AG09319 (cell line): ENCODE measurements at places on chromosomes 4 and X.
A peak's percentile ranks its signal among the peaks of the same experiment; 100 is the strongest.

DNA sequence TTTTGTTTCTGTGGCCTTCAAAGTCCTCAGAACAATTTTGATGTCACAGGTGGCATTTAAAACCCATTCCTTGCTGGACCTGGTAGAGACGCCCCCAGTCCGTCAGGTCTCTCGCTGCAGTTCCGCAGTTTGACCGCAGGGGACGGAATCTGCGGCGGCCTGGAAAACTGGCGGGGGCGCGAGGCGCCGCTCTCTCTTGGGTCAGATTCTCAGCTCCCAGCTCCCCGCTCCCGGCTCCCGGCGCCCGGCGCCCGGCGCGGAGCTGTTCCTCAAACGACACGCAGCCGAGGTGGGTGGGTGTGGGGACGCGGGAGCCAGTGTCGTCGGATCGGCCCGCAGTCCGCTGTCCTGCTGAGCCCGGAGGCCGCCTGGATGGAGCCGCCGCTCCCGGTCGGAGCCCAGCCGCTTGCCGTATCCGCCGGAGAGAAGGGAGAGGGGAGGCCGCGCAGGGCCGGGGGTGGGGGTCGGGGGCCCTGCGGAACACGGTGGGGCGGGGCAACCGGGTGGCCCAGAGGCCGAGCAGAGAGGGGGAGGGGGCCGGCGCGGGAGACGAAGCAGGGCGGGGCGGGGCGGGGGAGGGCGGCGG, at the start of gene OCRL:
OCRL (plus strand) TSS at position 192 of the 586 bp plus-strand sequence; CDS start at position 373, 181 bp downstream.
- DNase-seq, result no peak

- DNase-seq, result no peak
Measured at GRCh38 chr4:88244816-88245579, 39.4 kb downstream of the PPM1K start.

DNA sequence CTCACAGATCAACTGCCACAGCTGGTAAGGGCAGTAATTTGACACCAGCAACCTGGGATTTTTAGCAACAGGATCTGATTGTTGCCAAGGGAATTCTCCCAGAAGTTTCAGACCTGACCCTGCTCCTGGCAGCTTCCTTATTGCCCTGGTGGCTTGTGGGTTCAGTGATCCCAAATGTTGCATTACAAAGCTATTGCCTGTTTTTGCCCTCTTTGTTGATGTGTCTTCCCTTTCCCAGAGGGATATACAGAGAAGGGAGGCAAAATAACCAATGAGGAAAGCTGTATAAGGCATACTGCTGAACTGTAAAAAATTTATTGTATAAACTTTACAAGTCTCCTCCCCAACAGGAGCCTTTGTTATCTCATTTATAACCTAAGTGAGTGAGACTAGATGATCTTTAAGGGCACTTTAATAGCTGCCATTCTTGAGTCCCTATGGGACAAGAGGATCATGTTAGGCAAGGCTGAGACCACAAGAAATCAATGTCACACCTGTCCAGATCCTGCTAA, 22.2 kb downstream of the VSIG4 start:
- no peak for DNase-seq

DNA sequence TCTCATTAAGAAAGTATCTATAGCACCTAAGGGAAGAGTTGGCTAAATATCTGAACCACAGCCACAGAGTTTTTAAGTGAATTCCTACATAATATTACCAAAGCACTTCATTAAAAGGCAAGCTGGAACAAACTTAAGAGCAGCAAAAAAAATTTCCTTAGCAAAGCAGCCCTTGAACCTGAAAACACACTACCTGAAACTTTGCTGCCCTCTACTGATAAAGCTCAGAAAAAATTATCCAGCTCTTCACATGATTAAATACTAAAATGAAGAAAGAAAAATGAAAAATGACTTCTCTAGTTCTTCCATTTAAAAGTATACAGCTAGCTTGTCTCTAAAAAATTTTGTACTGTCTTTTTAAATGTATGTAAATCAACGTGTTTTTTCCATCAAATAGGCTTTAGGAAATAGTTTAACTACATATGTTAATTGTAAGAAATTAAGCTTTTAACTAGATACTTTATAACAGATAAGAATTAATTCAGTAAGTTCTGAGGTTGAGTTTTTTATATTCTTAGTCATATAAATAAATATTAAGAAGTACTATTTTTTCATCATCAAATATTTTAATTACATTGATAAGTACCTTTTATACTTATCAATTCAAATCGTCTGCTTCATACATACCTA, 156.1 kb downstream of the STPG2 start:
- no peak for DNase-seq

DNA sequence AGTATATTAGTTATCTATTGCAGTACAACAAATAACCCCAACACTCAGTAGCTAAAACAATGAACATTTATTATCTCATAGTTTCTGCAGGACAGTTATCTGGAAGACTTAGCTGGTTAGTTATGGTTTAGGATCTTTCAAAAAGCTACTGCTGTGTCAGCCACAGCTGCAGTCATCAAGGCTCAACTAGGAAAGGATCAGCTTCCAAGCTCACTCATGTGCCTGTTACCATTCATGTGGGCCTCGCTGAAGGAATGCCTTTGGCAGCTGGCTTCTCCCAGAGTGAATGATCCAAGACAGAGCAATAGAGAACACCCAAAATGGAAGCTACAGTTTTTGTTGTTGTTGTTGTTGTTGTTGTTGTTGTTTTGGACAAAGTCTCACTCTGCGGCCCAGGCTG, 13.5 kb upstream of the PRSS48 start:
- no peak for DNase-seq

- no peak for DNase-seq
Measured at GRCh38 chrX:41118156-41118555, 32.9 kb downstream of the USP9X start.

DNA sequence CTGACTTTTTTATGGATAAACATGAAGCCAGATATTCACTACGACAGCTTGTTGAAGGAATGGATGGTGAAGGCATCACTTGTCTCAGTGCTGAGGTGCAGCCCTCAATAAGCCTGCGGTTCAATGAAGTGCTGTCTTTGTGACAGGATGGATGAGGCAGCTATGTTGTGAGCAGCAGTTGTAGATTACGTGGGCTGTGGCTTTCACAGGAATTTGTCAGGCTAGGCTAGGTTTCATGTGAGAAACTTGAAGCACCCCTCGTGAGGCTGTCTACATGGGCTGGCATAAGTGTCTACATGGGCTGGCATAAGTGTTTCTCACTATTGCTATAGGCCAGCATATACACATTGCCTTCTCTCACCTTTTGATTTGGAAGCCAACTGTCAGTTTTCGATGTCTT, 1050.0 kb downstream of the ADGRL3 start:
- DNase-seq, result no peak

- DNase-seq, result no peak
Measured at GRCh38 chr4:71189471-71189870, 149.3 kb upstream of the SLC4A4 start.

GRCh38 chr4:69642961-69643360, 3.5 kb upstream of the UGT2A2 start:
- no peak for DNase-seq

DNA sequence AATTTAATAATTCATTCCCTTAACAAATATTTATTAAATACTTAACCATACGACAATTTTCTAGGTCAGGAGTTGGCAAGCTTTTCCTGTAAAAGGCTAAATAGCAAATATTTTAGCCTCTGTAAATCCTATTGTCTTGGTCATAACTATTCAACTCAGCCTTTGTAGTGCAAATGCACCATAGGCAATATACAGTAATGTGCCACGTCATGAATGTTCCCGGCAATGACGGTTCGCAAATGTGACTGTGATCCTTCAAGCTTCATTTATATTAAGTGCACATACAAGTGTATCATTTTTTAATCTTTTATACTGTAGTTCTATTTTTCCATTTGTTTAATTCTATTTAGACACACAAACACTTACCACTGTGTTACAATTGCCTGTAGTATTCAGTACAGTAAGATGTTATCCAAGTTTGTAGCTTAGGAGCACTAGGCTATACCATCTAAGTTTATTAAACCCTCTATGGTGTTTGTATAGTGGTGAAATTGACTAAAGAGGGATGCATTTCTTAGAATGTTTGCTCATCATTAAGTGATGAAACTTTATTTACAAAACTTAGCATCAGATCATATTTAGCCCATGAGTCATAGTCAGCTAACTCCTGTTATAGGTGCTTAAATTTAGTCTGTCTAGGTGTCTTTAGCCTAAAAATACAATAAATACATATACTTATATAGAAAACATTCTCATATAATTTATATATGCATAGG, 553.6 kb downstream of the STPG2 start:
- DNase-seq, result no peak

DNA sequence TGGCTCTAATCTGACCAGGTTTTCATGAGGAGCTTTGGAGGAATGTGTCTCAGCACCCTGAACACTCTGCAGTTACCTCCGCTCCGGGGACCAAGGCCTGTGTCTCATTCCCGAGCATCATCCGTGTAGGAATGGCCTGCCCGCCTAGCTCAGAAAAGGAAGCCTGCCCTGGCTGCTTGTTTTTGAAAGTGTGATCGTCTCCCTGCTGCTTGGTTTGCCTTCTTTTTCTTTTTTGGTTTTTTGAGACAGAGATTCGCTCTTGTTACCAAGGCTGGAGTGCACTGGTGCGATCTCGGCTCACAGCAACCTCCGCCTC, 73.3 kb downstream of the CRLF2 start:
- no peak for DNase-seq

GRCh38 chr4:2393353-2394270, 24.8 kb downstream of the ZFYVE28 start:
- DNase-seq, result no peak

DNA sequence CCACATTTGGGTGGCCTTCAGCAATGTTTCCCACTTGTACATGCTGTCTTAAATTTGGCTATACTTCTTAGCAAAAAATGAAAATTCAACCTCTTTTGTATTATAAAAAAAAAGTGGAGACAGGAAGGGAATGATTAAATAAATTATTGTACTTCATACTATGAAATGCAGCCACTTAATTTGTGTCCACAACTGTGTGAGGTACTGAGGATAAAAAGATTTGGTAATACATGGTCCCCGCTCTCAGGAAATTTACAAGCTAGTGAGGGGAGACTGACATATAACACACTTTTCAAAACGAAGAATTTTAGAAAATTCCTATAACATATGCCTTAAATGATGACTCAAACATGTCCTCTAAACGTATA, 105.0 kb downstream of the HNRNPD start:
- DNase-seq, result no peak

- no peak for DNase-seq
Measured at GRCh38 chr4:139256349-139256748, 23.7 kb downstream of the MGARP start.

GRCh38 chr4:145557720-145558119, 61.5 kb upstream of the MMAA start:
- DNase-seq, result peak; percentile 43

GRCh38 chr4:175306436-175306835, 388.3 kb downstream of the ADAM29 start:
- no peak for DNase-seq

GRCh38 chrX:826448-826847, 195.9 kb downstream of the SHOX start:
- no peak for DNase-seq

- no peak for DNase-seq
Measured at GRCh38 chr4:21742326-21742725, 206.2 kb downstream of the KCNIP4 start.

GRCh38 chr4:41994461-41994985, 4.2 kb downstream of the SLC30A9 start:
- DNase-seq, result no peak

DNA sequence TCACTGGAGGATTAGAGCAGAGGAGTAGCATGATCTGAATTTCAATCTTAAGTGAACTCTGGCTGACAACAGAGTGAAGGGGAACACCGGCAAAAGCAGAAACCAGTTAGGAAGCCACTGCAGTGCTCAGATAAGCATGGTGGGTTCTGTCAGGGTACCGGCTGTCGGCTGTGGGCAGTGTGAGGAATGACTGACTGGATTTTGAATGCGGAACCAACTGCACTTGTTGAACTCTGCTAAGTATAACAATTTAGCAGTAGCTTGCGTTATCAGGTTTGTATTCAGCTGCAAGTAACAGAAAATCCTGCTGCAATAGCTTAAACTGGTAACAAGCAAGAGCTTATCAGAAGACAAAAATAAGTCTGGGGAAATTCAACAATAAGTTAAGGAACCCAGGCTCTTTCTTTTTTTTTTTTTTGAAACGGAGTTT, 5.2 kb downstream of the HTT start:
- no peak for DNase-seq

- no peak for DNase-seq
Measured at GRCh38 chr4:38671592-38671940, 7.6 kb downstream of the KLF3 start.

DNA sequence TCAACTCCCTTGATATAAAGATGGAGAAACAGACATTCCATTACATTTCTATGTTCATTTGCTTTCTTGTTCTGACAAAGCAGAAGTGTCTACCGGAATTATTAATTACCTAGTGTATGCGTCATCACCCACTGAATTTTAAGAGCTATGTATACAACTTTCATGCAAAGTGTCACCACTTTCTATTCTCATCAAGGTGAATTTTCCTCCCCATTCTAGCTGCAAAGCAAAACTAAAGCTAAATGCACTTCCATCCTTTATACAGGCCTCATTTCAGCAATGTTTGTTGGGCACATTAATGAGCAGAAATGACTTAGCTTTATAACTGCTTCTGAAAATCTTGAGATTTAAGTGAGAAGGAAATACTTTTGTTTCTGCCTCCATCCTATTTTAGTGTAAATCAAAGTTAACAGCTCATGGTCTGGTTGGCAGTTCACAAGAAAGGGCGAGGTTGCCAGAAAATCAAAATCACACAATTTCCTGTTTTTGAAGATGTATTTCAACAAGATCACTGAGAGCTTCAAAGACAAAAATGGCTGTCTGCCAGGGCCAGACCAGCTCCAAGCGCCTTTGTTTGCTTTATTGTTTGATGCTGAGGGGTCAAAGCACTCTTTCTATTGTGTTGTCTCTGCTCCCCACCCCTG, 7.2 kb upstream of the FAM9C start:
- no peak for DNase-seq

DNA sequence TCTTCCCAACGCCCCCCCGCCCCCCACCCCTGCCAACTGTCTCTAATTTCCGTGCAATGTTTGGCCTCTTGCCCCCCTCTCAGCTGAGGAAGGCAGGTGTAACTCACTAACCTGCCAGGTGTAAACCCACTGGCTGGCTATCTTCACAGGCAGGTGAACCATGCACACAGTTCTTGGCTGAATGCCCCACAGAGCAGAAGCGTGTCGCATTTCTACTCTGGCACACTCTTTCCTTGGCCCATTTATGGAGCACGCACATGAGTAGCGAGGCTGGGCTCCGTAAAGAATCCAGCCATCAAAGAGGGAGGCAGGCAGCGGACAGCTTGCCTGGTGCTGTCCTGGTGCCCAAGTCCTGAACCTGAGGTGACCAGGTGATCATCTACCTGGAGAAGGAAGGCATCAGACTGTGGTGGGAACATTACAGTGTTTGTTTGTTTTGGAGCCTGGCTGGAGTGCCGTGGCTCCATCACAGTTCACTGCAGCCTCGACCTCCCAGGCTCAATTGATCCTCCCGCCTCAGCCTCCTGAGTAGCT, 39.2 kb upstream of the CRMP1 start:
- no peak for DNase-seq
